Stimulated activated effector memory CD8-positive, alpha-beta T cell treated with anti-CD3 and anti-CD28 coated beads, Interleukin-12 subunit alpha, Interleukin-12 subunit beta, amount 100 ng/mL, for 72 hours (primary cell): ENCODE measurements at places on chromosomes 1 and 21.
A peak's percentile ranks its signal among the peaks of the same experiment; 100 is the strongest.

DNA sequence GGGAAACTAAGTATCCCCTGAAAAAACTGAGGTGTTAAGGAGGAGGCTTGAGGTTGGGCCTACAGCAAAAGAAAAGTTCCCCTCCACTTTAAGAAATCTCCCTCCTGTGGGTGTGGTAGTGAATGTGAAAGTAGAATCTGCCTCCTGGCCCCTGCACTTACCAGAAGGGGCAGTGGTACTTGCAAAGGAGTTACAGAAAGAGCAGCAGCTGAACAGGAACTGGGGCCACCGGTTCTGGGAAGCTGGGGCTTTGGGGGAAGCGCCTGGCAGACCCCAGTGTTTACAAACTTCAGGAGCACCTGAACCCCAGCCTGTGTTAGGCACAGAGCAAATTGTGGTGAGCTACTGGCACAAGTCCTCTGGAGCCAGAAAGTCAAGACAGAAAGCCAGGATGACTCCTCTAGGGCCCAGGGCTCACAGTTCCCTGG lies 250.2 kb upstream of the FGGY start:
- DNase-seq, result peak; percentile 17

DNA sequence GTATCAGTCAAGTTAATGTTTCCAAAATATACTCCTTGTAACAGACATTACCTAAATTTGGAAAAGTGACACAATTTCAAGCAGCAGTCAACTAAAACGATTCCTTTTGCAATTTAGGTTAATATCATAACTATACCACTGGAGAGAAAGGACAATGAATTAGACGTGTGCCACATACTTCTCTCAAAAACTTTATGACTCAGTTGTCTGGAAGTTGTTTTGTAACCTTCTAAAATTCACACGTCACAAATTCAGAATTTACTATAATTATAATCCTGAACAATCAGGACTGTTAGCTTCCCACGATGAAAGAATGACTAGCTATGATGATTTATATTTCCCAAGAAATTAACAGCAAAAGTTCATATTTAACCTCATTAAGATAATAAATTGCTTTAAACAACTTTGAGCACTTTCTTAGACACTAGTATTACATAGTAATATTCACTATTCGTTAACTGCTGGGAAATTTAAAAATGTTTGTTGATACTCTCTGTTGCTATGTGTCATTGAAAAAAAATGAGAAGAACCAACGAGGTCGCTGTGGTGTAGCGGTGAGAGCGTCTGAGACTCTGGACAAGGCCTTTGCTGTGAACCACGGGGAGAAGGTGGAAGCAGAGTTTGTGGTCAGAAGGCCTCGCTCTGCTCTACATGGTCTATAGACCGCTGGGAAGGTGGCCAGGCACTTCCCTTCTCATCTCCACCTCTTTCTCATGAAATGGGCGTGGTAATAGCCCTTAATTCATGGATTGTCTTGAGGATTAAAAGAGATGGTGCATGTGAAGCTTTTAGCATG lies 27.9 kb upstream of the BATF3 start:
- peak; percentile 79 for DNase-seq

GRCh38 chr1:68204977-68205630 lies 27.2 kb downstream of the WLS start:
- DNase-seq, result no peak

DNA sequence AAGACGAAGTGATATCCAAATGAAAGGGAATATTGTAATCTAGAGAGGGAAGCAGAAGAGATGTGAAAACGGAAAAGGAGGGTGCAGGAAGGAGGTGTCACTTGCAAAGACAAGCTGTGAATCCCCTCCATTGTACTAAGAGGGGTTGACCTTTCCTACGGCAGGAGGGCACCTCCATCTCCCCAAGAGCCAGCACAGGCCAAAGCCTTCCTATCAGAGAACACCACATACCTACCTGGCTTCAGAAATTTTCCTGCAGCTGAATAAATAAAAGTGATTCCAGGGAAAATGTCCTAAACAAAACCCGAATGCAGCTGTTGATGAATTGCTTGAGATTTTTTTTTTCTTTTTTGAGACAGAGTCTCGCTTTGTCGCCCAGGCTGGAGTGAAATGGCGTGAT lies 14.3 kb downstream of the KANK4 start:
- DNase-seq, result no peak

GRCh38 chr1:226725897-226726267 lies 13.2 kb downstream of the ITPKB start:
- DNase-seq, result no peak

DNA sequence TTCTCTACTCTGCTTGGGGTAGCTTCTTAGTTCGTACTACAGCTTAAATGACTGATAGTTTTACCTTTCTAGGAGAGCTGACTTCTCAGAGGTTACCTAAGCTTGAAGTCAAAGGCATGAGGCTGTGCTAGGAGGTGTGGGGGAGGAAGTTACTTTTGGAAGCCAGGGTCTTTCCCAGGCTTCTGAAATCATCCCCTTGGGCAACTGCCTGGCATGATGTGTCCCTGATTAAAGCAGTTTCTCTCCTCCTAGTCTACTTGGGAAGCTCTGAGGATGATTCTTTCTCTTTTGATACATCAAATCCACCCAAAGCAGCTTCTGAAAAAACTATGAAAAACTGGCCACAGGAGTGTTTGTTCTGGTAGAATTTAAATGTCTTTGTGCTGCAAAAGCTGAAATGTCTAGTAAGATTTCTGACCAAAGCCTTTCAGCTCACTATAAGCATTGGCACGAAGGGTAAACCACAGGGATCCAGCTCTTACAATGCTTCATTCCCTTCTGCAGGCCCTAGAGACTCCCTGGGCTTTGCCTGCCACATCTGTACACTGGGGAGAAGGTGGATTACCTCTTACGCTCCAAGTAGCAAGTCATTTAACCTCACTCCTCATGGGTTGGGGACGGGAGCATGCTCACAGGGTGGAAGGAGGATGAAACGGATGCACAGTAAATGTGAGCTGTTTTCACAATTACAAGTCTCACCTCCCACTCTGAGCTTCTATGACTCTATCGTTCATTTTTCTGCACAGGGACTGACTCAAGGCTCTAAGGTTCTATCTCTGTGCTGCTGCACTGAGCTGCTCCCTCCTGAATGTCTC lies 59.6 kb downstream of the RUNX1 start:
- peak; percentile 86 for DNase-seq

GRCh38 chr21:34892209-34892608 lies 156.9 kb downstream of the RUNX1 start:
- no peak for DNase-seq

- DNase-seq, result no peak
These were observed 112.3 kb downstream of the TSEN15 start for GRCh38 chr1:184163674-184164465.

- no peak for DNase-seq
These were observed 243.1 kb upstream of the CXADR start for GRCh38 chr21:17269760-17270159.

DNA sequence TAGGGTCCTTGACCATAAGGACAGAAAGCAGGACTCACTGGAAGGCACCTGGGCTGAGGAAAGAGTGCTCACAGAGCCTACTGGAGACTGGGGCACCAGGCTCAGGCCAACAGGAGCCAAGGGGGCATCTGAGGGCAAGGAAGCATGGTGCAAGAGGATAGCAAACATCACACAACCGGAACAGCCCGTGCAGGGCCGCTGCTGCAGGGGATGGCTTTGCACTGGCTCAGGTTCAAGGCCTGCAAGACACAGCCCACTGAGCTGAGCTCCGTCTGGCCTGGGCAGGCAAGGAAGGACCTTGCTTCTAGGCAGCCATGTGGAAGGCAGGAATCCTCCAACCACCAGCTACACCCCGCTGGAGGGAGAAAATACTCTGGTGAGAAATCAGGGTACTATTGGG lies 59.8 kb upstream of the KIF26B start:
- no peak for DNase-seq
